ENCODE measurements at places on chromosomes 2 and 18. TPM values are rescaled to one million over a fixed set of nuclear protein-coding genes. Genes with fewer than 3 reads are reported as not detected.

DNA sequence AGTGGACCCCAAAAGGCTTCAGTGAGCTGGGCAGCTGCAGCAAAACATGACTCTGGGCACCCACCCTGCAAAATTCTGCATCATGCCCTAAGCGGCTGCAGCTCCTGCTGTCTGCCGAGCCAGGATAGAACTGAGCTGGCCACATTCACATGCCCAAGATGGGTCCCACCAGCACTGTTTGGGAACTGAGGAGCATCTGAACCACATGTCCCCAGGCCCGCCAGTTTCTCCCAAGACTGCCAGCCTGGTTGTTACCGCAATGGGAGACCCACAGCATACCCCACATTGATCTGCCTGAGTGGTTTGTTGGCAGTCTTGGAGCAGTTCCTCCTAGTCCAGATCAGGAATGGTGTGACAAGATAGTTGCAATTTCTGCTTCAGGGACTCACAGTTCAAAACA is 946.8 kb downstream of the CPS1 start:
- DNase-seq, result no peak

DNA sequence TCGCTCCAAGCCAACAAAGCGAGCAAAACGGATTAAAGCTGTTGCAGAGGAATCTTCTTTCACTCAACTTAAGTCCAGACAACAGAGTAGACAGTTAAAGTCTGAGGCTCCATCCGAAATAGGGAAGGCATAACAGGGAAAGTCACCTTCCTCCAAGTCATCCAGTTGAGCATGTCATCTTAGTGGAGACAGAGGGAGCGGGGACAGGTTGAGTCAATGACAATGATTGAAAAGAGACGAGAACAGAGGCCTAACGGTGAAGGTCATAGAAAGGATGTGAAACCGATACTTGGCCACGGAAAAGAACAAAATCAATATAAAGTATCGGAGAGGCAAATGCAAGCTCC is 455 bp downstream of the C18orf32 start:
- no peak for DNase-seq

- DNase-seq, result no peak
These were observed 158.3 kb downstream of the MTX2 start for GRCh38 chr2:176427549-176427948.

- no peak for DNase-seq
These were observed 1154.4 kb downstream of the DPP10 start for GRCh38 chr2:115596659-115597375.

DNA sequence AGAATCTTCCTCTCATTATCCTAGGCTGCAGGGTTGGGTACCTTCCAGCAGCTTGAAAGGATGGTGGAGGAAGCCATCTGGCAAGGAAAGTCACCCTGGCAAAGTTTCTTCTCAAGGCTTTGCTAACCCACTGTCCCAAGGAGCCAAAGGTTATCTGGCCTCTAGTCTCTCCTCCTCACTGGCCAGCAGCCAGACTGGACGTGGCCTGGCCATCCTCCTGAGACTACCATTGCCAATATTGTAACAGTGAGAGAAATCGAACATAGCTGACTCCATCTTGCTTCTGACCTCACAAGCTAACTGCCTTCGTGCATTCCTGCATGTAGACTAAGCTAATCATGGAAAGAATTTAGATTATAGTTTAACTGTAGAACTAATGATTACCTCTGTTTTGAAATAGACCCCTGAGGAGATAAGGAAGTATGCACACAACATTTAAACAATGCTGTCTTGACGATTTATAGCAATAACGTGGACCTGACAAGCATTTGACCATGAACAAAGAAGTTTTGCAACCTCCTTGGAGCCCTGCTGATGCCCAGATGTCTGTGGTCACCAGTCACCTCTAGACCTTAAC is 7.8 kb upstream of the ANXA4 start:
- no peak for DNase-seq

DNA sequence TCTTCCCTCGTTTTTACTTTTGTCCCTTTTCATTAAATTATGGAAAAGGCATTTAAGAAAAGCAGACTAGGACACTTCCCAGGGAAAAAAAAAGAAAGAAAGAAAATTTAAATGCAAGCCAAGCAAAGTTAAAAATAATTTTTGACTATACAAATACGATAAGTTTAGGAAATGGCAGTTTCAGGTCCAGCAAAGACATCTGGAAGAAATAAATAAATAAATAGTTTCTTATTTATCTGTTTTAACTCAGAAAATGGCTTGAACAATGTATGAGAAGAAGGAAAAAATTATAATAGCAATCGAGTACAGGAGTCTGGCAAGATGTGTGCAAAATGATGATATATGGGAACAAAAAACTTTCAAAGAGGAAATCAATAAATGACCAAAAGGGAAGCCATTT is 114.6 kb upstream of the NCKAP5 start:
- no peak for DNase-seq

DNA sequence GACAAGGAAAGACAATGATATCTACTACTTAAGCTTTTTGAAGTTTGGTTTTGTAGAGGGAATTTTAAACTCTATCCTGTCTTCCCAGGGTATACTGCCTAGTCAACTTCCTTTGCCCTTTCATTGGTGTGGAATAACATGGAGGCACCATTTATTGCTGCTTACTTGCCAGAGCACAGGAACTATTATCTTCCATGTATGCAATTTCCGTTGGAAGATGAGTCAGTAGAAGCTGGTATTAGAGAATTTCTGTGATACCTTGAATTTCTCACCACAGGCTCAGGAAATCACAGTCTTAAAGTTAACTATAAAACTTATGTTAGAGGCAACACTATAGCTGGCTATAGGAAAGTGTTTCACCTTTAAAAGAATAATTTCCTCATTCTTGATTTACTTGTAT is 40.9 kb upstream of the RGPD4 start:
- DNase-seq, result no peak

DNA sequence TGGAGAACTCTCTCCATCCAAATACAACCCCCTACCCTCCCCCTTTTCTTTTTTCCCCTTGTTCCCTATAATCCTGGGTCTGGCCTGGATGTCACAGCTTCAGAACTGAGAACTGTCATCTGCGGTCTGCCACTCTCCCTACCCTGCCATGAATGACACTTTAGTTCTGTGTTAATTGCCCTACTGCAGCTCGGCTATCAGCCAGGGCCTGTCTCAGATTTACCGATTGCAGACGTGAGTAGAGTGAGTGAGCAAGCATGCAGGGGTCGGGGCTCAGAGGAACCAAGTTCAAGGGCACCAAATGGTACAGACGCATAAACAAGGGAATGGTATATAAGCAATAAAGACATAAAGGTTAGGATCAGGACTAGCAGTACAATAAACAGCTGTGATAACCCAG is 967.8 kb downstream of the BCL11A start:
- no peak for DNase-seq

GRCh38 chr18:40904295-40904694 is 1050.7 kb upstream of the PIK3C3 start:
- DNase-seq, result no peak

- no peak for DNase-seq
These were observed 110.1 kb upstream of the EML6 start for GRCh38 chr2:54613386-54613785.

DNA sequence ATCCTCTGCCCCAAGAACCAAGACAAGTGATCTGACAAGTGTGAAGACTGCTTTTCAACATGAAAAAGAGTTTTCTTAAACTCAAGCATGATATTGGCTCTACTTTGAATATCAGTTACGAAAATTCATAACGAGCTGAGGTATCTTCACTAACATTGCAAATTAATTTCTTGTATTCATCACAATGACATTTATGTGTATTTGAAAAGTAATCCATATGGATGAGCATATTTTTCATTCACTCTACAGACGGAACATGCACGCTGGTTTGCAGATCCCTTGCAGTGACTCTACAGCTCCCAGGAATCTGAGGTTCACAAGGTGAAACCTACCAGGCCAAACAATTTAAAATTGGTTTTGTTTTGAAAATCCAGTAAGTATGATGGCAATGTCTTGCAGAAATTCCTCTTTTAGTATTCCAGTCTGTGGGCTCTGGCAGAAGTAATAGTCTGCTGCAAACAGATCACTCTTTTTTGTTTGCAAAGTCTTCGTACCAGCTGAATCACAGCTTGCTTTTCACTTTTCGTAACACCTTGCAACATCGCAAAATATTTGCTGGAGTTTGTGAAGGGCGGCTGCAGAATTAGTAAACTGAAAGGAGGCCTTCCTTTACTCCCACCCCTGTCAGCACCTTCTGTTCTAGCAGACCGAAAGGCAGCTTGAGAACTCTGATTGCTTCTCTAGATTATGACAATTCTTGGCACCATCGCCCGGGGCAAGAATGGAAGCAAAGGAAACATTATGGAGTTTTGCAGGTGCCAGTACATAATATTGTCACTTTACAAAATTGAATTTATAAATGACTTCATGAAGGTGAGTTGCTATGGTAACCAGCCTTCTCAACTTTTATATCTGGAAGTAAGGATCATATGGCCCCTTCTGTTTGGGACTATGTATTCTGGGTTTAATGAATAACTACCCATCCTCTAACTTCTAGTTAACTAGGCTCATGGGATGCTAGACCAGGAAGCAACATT is 168.7 kb downstream of the TMEM247 start:
- no peak for DNase-seq

- DNase-seq, result no peak
These were observed 1396.9 kb upstream of the NXPH2 start for GRCh38 chr2:140177086-140177485.

GRCh38 chr2:238694922-238695321 is 153.0 kb upstream of the TWIST2 start:
- DNase-seq, result no peak

DNA sequence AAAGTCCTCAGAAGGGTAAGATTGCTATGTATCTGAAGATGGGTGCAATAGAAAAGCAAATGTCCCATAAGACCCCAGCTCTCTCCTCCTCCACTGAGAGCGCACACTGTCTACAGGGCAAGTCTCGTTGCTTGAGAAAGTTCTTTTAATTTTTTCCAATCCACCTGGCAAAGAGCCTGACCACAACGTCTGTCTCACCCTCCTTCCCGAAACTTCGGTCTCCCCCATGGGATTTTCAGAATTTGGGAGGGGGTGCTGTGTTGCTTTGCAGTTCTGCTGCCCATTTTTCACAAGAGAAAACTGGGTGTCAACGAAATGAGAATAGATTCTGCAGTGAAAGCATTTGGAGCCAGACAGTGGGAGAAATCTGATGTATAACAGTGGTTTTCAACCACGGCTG is 40.4 kb downstream of the SERTAD2 start:
- no peak for DNase-seq

- no peak for DNase-seq
These were observed 22.3 kb downstream of the QPCT start for GRCh38 chr2:37366773-37367172.

- DNase-seq, result no peak
These were observed 75.3 kb upstream of the CHN1 start for GRCh38 chr2:175080479-175080878.

DNA sequence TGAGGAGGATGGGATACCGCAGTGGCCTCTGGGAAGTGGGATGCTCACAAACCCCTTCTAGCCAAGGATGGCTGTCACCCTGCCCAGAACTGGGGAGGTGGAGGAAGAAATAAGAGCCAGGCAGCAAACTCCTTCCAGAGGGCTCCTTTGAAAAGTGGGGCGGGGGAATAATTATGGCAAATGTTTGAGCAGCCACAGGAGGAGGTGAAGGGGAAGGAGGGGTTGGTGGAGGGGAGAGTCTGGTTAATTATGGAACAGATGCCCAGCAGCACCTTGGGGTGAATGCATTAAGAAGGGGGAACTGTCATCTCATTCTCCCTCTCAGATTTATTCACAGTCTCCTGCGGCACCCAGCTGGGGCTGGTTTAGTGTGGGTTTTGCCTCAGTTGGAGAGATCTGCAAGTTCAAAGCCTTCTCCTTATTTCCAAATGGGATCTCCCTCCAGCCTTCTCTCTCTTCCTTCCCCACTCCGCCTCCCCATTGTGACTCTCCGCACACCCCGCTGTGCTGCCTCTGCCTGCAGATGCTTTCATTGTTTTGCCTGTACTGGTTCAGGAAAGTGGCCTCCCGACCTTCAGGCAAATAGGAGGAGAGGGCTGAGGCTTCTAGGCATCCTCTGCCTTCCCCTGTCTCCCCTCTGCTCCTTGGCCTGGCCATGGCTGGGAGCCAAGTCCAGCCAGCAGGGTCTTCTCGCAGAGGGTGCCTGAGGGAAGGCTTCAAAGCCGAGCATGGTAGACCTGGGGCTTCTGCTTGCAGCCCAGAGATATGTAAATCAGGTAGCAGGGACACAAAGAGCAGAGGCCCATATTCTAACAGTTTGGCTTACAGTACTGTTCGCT is 457.2 kb upstream of the MEX3C start:
- DNase-seq, result no peak

DNA sequence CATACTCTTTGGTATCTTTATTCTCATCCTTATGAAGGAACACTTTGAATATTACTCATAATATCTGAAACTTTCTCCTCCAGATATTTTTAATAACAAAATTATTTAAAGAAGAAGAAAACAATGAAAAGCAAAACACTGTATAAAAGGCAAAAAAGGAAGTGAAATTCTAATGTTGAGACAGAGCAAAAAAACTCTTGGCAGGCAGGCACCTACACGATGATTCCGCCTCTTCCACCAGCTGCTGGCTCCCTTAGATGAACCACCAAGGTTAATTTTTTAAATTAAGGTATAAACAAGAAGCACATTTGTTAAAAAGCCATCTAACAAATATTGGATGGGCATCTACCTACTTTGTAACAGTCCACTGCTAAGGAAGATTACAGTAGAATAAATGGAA is 434.7 kb downstream of the EPHA4 start:
- no peak for DNase-seq

DNA sequence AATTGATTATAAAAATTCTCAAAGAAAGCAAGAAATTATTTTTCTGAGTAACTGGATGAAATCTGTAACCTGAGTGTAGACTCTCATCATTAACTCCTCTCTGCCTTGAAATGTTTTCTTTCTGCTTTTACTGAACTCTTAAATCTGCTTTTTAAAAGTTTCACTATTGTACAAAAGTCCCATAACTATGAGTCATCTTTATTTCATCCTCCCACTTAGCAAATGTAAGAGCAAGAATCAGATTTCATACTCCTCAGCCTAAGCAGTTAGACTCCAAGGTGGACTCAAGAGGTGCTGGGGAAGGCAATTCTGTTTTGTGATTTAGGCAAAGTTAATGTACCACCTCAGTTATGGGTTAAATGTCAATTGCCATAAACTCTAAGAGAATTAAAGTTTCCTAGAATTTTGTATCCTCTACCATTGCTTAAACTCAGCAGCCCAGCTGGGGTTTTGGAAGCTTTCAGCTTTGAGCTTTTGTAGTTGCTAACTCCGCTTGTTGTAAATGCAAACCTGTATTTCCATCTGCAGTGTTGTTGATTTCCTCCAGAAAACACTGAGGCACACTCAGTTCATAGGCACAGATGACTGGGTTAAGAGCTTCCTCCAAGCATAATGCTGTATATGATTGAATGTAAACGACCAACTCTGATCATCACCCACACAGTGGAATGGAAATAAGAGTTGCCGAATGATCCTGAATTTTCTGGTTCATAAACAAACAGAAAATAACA is 268.8 kb downstream of the ARHGAP15 start:
- no peak for DNase-seq

CCDC93 gene
- 37.1 TPM for polyA plus RNA-seq

SF3B1 gene
- 540 TPM for polyA plus RNA-seq

POTEE gene
- 0.29 TPM for polyA plus RNA-seq

LHCGR gene
- 0.24 TPM for polyA plus RNA-seq

DOK6 gene
- polyA plus RNA-seq, result 15.6 TPM

MFSD2B gene
- 2.5 TPM for polyA plus RNA-seq

EMILIN1 gene
- polyA plus RNA-seq, result 102 TPM

SIX3 gene
- not detected for polyA plus RNA-seq

DYNAP gene
- not detected for polyA plus RNA-seq

LIPG gene
- 58.6 TPM for polyA plus RNA-seq

Measured in left renal pelvis (tissue), 4 donors.